Left renal cortex interstitium (tissue), 4 donors: ENCODE measurements at places on chromosomes 2 and 18. TPM values are rescaled to one million over a fixed set of nuclear protein-coding genes. Genes with fewer than 3 reads are reported as not detected.

ERCC3 gene
- 77.4 TPM for polyA plus RNA-seq

- no peak for DNase-seq
These were observed 82.9 kb downstream of the MSH2 start for GRCh38 chr2:47485751-47486300.

DNA sequence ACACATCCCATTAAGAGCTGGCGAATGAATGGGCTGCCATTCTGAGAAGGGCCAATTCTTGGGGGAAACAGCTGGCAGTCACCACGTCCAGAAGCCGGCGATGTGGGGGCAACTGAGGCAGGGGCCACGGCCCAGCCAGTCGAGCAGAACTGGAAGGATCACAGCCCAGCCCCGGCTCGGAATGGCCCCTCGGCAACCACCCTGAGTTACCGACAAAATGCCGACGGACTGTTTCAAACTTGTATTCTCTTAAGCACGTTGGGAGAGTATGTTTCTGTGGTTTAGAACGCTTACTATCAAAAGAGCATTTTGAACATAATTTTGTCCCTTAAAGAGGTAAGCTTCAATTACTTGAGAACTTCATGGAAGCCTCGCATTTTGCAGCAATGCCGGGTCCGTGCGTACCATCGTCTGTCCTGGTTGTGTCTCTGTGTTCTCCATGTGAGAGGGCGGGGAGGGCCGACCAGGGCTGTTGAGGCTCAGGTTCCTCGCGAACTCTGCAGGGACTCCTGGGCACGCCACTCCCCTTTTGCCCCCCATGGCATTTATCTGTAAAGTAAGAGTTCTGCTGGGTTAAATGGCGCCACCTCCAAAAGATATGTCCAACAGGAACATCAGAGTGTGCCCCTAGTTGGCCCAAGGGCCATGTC is 155.9 kb downstream of the TWIST2 start:
- DNase-seq, result no peak

DNA sequence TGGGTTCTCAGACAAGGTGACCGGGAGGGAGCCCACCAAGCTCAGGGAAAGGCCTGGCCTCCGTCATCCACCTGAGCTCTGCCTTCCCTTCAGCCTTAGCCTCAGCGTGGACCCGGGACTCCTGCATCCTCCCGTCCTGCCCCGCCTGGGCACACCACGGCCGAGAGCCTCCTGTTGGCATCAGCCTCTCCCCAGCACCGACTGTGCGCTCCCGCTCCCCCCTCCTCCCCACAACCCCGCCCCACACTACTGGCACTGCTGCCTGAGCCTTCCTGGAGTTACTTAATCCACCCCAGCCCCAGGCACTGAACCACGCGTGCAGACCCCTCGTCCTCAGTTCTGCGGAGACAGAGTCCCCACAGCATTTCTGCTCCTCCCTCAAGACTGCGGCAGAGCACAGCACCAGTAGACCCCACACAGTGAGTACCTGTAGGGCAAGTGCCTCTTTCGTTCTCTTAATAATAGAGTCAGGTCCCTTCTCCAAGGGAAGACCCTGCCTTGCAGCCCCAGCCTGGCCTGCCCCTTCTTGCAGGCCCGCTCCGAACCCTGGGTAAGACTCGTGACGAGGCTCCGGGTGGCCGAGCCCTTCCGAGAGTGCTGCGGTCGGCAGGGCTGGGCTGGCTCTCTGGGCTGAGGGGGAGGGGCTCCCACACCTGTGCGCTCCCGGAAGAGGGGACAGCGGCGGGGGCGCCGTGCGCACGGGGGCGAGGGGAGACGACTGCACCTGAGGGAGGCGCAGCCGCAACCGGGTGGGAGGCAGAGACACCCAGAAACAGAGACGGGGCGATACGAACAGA is at the start of gene AMER3:
AMER3 (plus strand) TSS at position 285 of the 797 bp plus-strand sequence. CDS start 6,533 bp downstream, outside the sequence.
- DNase-seq, result no peak

DNA sequence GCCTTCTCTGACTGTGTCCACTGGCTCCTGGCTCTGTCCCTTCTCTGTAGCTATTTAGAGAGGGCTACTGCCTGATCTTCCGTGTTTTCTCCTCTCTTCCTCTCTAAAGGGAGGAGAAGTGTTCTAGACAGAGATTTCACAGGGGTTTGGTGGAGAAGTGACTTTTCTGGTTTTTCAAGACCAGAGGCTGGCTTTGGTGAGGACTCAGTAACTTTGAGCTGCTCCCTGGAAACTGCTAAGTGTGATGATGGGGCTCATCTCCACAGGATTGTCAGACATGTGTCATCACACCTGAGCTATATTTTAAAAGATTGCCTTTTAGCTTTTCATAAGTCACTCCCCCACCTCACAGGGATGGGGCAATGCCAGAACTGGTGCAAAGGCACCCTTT is 6.2 kb downstream of the MAL start:
- no peak for DNase-seq

TMEM237 gene
- 60.1 TPM for polyA plus RNA-seq

GRCh38 chr2:142100970-142101369 is 29.8 kb downstream of the LRP1B start:
- no peak for DNase-seq
